ENCODE measurements at places on chromosomes 7 and 10.
A peak's percentile ranks its signal among the peaks of the same experiment; 100 is the strongest.

GRCh38 chr7:158802535-158803366, 26.6 kb downstream of the ESYT2 start:
- DNase-seq = no peak

DNA sequence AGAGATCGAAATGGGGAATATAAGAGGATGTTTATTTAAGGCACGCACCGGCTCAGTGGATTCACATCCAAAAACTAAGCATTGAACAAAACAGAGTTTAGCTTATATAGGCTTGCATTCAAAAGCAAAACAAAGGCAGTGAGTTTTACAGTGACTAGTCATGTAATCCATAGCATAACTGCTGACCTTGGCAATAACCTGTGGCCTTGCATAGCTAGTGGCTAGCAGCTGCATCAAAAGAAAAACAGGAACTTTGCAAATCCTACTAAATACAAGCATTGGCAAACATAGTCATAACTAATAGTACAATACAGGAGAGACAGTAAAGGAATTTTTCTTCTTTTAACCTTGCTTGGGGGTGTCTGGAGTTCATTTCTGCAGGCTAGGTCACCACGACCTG, 9.7 kb upstream of the ZNF485 start:
- DNase-seq = peak; percentile 35

GRCh38 chr10:132167976-132168375, 18.8 kb upstream of the DPYSL4 start:
- DNase-seq = no peak

GRCh38 chr10:132803416-132804210, 17.7 kb upstream of the NKX6-2 start:
- no peak for DNase-seq

DNA sequence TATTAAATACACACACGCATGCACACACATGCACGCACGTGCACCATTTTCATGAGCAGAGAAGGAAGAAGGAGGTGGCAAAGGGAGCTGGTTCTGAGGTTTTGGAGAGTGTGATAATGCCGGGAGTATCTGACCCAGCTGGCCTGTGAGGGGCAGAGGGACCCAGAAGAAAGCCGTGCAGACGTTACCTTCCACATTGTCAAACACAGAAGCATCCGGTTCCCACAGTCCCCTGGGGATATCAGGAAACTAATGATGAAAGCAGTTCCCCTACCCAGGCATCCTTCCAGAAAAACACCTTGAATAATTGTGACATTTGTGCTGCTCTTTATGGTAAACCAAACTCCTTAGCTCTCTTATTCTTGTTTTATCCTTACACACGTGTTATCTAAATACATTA, 85.7 kb upstream of the FAM180A start:
- DNase-seq = no peak

Data from suppressor macrophage treated with lipopolysaccharide for 4 hours (primary cell).